Fibroblast of mammary gland (primary cell): ENCODE measurements at places on chromosomes 4 and X.

DNA sequence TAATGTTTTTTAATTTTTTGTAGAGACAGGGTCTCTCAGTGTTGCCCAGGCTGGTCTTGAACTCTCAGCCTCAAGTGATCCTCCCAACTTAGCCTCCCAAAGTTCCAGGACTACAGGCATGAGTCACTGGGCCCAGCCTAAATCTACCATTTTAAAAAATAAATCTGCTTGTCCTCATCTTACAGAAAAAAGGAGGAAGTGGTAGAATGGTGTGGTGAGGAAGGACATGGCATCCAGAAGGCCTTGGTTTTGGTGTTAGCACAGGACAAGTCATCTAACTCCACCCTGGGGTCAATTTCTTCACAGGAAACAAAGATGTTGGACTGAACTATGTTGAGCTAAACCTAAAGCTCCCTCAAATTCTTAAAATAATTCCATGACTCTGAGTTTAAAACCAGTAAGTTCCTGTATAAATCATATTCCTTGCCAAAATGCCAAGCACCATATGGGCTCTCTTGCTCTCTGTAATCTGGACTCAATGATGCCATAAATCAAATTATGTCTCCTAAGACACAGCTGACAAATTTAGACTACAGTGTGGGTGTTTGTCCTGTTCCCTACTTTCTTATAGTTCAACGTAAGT is 253.9 kb upstream of the NOCT start:
- peak; percentile 84 for DNase-seq

- DNase-seq, result no peak
These were observed 31.0 kb downstream of the DCTD start for GRCh38 chr4:182886205-182886604.

DNA sequence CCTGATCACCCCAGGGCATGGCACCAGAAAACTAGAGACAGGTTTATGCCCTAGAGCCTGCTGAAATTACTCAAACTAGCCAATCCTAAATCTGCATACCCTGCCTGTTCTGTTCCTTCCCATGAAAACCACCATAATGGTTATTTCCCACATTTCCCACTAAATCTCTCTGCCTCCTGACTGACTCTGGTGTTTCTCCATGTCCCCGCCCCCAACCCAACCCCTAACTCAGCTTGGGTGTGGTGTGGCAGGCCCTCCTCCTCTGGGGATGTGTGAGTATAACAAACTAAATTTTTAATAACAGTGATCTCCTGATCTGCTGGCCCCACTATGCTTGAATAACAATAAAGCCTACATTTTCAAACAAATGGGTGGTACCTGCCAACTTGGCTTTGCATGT is 35.5 kb upstream of the C4orf54 start:
- DNase-seq, result no peak

DNA sequence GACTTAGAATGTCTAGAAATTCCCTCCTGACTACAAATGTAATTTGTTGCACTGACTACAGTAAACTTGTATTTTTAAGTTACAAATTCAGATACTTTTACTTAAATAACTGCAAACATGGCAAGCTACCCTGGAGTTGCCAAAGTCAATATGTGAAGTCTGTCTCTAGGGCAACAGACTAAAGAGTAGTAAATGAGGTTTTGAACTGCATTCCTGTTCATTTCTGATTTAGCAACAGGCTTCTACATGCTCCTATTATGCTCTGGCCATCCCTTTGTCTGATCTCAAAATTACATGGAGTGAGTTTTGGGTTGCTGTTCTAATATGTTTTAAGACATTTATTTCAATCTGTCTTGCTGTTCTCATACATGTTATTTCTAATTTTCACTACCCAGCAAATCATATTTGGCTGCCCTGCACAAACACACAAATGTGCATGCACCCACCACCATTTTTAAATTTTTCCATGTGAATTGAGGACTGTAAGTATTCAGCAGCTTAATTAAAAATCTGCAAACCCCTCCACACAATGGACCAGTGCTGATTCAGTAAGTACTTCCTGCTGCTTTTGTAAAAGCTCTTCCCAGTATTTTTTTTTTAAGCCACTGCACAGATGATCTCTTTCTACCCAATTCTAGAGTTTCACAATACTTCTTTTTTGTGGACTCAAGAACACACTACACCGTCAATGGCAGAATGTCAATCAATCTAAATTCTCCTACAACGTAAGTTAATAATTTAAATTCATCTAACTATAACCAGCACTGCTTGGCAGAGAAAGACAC is 26.7 kb downstream of the SH3RF1 start:
- peak; percentile 74 for DNase-seq

GRCh38 chr4:183602557-183603027 is 56.4 kb downstream of the RWDD4 start:
- DNase-seq, result peak; percentile 49

DNA sequence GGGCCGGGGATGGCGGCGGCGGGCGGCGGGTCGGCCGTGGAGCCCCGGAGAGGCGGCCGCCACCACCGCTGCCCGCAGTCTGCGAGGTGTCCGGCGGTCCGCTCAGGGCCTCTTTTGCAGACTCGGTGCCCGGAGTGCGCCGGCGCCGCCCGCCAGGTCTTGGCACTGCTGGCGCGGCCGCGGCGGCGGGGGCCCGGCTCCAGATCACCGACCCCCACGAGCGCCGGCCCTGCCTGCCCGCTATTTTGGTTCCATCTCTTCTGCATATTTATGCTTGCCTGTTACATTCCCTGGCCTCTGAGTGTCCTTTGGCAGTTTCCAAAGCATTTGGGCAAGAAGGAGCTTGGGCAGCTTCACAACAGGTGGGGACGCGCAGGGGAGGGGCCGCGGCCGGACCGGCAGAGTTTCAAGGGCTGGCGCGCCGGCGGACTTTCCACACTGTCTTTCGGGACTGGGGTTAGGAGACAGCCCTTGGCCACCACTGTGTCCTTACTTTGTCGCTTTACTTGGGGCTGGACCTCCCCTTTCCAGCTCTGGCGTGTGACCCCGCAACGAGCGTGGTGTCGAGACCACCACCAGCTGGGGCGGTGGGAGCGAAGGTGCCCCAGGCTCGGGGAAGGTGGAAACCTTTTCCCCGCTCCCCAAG is 668 bp upstream of the TAPT1 start:
- DNase-seq, result peak; percentile 19

- no peak for DNase-seq
These were observed 188.7 kb upstream of the AADAT start for GRCh38 chr4:170278460-170278859.

GRCh38 chr4:120418146-120418545 is 351.5 kb upstream of the MAD2L1 start:
- DNase-seq, result no peak

DNA sequence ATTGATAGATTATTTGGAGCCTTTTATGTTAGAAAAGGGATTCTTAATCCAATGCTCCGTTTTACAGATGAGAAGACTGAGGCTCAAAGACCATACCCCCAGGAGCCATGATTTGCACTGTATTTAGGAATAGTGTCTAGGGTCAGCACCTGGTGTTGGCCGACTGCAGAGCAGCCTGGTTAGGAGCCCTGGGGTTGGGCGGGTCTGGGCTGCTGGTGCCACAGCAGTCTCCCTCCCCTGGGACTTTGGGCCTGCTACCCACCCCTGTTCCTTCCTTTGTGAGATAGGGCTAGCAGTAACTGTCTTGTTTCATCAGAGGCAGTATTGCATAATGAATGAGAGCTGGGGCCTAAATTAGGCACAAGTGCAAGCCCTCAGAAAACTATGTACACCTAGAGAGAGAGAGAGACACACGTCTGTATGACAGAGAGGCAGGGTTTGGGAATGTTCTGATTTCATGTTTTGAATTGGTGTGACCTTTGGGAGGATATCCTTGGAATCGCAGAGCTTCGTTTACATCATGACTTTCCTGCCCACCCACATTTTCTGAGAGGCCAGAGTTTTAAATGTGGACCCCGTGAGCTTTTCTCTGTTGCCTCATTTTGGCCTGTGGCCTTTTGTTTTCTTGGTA is 111.7 kb downstream of the PTTG2 start:
- peak; percentile 64 for DNase-seq

DNA sequence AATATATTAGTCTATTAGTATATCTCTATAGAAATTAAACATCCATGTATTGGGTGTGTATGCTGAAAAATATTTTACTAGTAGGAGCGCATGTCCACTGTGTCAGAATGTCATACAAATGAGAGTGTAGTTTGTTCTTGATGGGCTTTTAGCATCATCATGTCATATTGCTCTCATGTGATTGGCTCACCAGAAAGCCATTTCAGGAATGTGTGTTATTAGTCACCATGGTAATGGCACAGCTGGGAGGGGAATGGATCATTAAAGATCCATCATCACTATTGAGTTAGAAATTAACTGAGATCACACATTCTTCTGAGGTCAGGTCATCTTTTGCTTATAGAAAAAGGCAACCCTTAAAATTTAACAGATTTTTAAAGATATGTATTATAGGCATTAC is 77.3 kb downstream of the PHEX start:
- DNase-seq, result peak; percentile 56

GRCh38 chr4:169115897-169116254 is 105.8 kb upstream of the CBR4 start:
- DNase-seq, result peak; percentile 95

GRCh38 chrX:13250826-13251580 is 68.8 kb downstream of the ATXN3L start:
- peak; percentile 97 for DNase-seq

DNA sequence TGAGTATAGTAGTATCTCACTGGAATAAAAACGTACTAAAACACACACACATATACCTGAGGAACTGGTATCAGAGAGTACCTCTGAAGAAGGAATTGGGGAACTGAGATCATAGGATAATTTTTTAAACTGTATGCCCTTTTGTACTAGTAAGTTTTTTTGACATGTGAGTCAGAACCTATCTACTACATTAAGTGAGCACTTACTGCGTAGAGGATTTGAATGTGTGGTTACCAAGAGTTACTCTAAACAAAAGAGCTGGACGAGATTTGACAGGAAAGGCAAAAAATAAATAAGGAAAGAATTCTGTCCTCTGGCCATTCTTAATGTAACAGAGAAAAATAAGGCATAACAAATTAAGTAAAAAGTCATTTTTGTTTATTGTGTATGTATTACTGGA is 546.5 kb upstream of the FAT1 start:
- DNase-seq, result no peak

DNA sequence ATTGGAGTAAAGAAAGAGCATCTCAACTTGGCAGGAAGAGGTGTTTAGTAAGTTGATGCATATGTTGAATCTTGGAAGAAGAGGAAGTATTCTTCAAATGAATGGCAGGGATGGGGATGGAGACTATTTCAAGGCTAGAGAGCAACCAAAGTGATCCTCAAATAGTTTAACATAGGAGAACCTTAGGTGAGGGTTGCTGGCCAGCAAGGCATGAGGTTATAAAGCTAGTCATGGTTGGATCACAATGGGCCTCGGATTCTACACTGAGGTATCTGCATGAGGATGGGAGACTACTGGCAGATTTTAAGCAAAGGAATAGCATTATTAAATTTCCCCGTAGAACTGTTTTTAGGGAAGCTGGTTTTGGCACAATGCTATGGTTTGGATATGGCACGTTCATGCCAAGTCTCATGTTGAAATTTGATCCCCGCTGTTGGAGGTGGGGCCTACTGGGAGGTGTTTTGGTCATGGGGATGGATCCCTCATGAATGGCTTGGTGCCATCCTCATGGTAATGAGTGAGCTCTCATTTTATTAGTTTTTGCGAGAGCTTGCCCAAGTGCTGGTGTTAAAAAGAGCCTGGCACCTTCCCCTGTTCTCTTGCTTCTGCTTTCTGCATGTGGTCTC is 41.9 kb upstream of the ETNPPL start:
- DNase-seq, result no peak

- DNase-seq, result no peak
These were observed 15.2 kb upstream of the CLOCK start for GRCh38 chr4:55561889-55562288.

- DNase-seq, result no peak
These were observed at the start of gene BCOR for GRCh38 chrX:40097504-40098263. Gene BCOR (minus strand): TSS chrX:40097958. CDS start chrX:40077929, 20,029 bp downstream.

DNA sequence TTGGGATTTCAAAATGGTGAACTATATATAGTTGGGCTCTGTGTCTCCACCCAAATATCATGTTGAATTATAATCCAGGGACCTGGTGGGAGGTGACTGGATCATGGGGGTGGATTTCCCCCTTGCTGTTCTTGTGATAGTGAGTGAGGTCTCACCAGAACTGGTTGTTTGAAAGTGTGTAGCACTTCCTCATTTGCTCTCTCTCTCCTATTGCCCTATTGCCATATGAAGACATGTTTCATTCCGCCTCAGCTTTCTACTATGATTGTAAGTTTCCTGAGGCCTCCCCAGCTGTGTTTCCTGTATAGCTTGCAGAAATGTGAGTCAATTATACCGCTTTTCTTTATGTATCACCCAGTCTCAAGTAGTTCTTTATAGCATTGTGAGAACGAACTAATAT is 545.6 kb downstream of the TRAM1L1 start:
- no peak for DNase-seq

GRCh38 chr4:150986085-150986484 is 29.0 kb downstream of the LRBA start:
- DNase-seq, result no peak

DNA sequence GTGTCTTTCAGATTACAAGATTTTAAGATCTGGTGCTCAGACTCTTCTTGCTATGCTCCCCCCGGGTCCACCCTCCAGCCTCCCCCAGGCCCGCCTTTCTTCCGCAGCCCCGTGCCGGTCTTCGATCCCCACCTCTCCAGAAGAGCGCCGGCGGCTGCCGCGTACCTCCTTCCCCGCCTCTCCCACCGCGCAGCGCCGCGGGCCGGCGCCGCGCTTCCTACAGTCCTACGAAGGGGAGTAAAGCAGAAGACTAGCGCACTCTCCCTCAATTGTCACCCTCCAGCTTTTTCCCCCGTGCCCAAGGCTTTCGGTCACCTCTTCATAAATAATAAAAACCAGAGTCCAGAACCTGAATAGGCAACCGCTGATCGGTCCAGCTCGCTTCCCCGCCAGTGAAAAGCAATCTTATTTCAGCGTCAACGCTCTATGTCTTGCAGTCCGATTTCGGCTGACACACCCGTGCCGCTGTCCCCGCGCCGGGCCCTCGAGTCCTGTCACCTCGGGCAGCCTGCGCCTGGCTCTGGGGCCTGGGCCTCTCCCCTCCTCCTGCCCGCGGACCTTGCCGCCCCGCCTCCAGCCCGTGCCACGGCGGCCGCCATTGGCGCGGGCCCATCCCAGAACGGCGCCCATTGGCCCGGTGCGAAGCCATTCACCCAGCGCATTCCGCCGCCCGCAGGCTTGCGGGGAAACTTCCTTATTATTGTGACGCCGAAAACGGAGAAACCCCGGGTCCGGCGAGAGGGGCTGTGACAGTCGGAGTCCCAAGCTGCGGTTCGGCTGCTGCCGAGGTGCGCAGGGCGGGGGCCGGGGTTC is at the start of gene HERC3:
HERC3 (plus strand) TSS at position 694 of the 813 bp plus-strand sequence. CDS start 13,344 bp downstream, outside the sequence.
- peak; percentile 76 for DNase-seq

GRCh38 chrX:3549411-3549911 is 164.0 kb downstream of the PRKX start:
- DNase-seq, result peak; percentile 60
